Retina (tissue), 1 donor: ENCODE measurements at places on chromosomes 6 and 20.

DNA sequence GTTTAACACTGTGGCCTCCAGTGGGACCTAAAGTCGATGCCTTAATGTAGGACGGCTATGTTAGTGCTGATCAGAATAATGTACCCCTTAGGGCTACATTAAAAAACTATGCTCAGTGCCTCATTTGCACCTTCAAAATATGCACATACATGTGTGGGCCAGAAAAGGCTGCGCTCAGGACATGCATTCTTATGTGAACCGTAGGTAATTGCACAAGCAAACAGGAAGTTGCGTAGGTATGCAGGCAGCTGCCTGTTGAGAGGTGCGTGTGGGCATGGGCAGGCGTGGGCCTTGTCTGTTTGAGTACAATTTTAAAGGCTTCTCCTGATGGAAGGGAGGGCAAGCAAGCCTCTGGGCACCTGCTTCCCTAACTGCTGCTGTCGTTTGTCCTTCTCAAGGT lies 116.2 kb upstream of the JAG1 start:
- DNase-seq = no peak

- DNase-seq = no peak
Observed at GRCh38 chr20:21339499-21339898, 36.4 kb downstream of the XRN2 start.

- no peak for DNase-seq
Observed at GRCh38 chr20:19909725-19910124, 107.4 kb upstream of the NAA20 start.

DNA sequence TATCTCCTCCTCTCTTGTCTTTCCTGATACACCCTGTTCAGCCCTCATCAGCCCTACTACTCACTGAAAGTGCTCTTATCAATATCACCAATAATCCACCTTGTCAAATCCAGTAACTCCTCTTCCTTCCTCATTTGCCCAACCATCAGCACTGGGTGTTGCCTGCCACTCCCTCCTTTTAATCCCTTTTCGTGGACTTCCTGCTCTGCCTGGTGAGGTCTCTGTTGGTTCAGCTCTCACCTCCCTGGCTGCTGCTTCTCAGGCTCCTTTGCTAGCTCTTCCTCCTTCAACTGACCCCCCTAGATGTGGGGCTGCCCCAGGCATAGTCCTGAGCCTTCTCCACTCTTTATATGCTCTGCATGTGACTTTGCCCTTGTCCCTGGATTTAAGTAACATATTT lies 92.5 kb downstream of the PREP start:
- DNase-seq = no peak

- no peak for DNase-seq
Observed at GRCh38 chr20:29427201-29428060, 1830.0 kb upstream of the DEFB115 start.

DNA sequence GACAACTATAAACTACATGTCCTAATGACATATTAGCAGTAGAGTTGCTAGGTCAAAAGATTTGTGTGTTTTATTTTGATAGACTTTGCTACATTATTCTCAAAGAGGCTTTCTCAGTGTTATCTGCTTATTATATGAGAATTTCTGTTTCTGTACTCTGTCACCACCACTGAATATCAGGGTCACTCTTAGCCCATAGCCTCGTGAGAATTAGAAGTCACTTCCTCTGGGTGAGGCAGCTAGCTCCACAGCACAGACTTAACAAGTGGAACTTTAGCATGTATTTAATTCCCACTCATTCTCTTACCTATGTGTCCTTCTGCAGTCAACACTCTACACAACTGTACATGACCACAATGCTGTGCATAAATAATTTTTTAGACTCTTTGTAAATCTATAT lies 6.7 kb downstream of the PHACTR2 start:
- no peak for DNase-seq

- DNase-seq = no peak
Observed at GRCh38 chr6:41269166-41269565, 17.3 kb downstream of the TREM1 start.

DNA sequence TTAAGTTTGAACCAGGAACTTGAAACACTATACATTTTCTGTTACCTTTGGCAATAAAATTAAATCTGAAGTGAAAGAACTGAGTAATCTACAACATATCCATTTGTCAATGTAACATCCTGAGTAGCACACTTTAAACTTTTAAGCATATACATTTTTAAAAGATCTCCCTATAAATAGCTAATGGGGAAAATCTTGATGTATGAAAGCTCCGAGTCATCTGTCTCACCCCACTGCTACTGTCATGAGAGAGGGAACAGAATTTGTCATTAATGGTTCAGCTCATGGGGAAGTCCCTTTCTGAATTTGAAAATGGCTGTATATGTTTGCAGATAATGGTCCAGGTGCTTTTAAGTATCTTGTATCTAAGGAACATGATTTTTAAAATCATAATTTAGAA lies 55.2 kb upstream of the NOX3 start:
- DNase-seq = no peak

- DNase-seq = no peak
Observed at GRCh38 chr6:168045141-168045691, 33.8 kb downstream of the FRMD1 start.

DNA sequence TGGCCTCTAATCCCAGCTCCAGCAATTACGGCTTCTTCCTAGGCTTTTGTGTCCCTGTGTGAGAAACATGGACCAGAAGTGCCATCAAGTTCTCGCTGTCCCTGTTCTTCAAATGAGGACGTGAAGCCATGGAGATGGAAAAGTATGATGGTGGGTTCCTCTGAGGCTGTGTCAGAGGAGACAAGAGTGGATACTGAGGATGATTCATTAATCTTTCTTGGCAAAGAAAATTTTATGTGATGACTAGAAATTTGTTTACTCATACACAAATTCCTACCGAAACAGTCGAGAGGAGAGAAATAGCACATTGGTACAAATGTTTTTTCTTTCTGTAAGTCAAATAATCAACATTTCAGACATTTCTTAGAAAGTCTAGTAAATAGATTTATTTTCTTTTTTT lies 35.0 kb upstream of the PNRC1 start:
- no peak for DNase-seq

DNA sequence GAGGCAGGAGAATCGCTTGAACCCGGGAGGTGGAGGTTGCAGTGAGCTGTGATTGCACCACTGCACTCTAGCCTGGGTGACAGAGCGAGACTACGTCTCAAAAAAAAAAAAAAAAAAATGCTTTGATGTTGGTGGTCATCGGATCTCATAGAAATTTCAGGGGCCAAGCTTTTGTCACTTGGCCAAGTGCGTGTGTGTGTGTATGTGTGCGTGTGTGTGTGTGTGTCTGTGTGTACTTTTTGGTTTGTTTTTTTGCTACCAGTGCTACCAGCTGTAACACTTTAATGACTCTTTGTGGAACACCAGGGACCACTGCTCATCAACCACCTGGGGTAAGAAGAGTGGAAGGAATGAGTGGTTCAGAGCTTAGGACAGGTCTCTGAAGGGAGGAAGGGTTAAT lies 49.7 kb downstream of the TRAF3IP2 start:
- DNase-seq = no peak

- no peak for DNase-seq
Observed at GRCh38 chr6:142008781-142009180, 123.9 kb upstream of the GJE1 start.

DNA sequence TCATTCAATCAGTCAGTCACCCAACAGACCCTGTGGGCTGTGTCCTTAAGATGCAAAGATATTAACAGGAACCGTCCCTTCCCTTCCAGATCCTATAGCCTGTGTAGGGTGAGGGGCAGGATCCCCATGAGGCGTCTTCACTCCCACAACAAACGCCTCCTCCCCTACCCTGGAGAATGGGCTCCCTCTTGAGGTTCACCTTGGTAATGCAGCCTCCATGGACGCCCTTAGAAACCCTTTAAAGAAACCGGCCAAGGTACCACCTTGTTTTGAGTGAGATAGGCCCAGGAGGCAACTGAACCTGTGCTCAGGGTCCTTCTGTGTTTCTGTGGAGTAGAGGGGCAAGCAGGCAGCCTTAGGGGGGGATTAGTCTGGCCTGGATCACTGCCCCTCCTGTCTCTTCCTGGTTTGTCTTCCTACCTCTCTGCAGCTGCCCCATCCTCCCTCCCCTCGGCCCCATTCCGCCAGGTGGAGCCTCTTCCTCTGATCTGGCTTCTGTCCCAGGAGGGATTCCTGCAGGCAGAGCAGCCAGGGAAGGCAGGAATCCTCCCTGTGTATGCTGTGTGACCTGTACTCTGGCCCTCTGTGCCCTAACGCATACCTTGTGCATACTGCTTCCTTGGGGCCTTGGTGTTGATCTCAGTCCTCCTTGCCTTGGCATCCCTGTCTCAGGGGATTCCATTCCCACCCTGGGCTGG lies 6.6 kb upstream of the GUCA1A start:
- DNase-seq = peak; percentile 86

- DNase-seq = no peak
Observed at GRCh38 chr20:57310821-57311514, 18.6 kb upstream of the SPO11 start.

GRCh38 chr6:73586416-73586974 lies 65.7 kb upstream of the EEF1A1 start:
- no peak for DNase-seq

GRCh38 chr6:20747991-20748390 lies 213.7 kb downstream of the CDKAL1 start:
- no peak for DNase-seq

DNA sequence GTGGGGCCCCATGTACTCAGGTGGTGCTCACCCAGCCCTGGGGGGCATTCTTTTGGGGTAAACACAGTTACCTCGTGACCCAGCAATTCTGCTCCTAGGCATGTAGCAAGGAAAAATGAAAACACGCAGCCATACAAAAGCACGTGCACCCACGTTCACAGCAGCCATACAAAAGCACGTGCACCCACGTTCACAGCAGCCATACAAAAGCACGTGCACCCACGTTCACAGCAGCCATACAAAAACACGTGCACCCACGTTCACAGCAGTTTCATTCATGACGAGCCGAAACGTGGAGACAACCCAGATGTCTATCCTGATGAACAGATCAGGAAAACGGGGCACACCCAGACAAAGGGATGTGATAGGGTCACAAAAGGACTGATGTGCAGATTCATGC lies 57.1 kb downstream of the YTHDF1 start:
- DNase-seq = no peak

DNA sequence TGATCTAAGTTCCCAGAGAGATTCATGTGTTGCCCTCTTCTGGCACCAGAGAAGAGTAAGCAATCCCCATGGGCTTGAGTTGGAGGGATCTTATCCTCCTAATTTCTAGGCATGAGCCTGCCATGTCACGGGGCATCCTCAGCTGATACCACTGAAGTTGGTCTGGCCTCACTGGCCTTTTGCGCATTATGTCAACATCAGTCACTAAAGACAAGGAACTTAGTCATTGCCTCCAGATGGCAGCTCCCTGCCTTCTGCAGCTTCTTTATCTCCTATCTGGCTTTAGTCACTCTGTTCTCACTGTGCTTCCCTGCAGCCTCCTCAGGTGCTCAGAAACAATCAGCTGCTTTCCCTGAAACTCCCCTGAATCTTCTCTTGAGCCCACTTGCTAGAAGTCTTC lies 312.2 kb downstream of the ADGRG6 start:
- no peak for DNase-seq

GRCh38 chr6:105695461-105695860 lies 292.6 kb upstream of the PREP start:
- no peak for DNase-seq

- peak; percentile 49 for DNase-seq
Observed at GRCh38 chr6:122833021-122833491, 44.0 kb downstream of the SMPDL3A start.

DNA sequence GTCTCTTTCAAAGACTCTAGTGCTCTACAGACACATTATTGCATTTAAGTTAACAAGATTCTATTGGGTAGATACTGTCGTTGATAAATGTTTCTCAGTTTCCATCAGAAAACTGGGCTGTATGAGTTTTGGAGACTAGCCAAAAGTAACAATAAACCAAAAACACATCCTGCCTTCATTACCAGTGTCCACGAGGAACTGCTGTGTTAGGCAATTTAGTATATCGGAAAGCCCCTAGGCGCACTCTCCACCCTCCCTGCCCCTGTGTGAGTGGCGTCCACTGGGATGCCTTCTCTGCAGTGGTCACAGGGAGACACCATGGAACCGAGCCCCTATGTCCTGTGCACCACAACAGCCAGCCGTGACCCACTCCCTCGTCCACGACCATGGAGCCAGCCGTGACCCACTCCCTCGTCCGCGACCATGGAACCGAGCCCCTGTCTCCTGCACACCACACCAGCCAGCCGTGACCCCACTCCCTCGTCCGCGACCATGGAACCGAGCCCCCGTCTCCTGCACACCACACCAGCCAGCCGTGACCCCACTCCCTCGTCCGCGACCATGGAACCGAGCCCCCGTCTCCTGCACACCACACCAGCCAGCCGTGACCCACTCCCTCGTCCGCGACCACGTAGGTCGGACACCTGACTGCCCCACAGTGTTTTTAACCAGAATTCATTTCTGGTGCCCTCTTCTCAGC lies 35.3 kb downstream of the DLL1 start:
- no peak for DNase-seq

GRCh38 chr6:109374326-109374892 lies 7.9 kb downstream of the CD164 start:
- DNase-seq = no peak

GRCh38 chr6:33008944-33009861 lies at the start of gene HLA-DOA:
Gene HLA-DOA (minus strand): TSS chr6:33009591.
- DNase-seq = peak; percentile 77

- DNase-seq = peak; percentile 74
Observed at GRCh38 chr6:33419580-33420490, at the start of gene SYNGAP1. Gene SYNGAP1 (plus strand): TSS chr6:33420065. CDS start chr6:33420265, 200 bp downstream.

- DNase-seq = no peak
Observed at GRCh38 chr6:17988422-17988944, 1.0 kb upstream of the KIF13A start.

GRCh38 chr6:110625883-110626282 lies 149.5 kb upstream of the SLC22A16 start:
- DNase-seq = no peak

DNA sequence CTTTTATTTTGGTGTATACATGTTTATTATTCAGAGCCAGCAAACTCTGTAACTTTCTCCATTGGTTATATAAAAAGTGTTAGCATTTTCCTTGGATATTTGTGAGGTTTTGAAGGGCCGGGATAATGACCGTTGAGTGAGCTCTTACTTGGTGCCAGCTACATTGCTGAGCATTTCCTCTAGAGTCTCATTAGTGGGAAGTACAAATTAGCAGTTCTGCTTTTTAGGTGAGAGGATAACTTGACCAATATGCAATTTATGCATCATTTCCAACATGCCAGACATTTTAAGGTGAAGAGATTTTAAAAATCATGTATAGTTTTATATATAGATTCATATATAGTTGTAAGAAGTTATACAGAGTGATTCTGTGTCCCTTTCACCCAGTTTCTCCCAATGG lies 84.3 kb downstream of the CARMIL1 start:
- DNase-seq = no peak
